ENCODE measurements at places on chromosomes 13 and 19. TPM values are rescaled to one million over a fixed set of nuclear protein-coding genes. Genes with fewer than 3 reads are reported as not detected.

- H3K27me3 ChIP-seq: no peaks in the 10 kb centered on the region
- H3K36me3 ChIP-seq: peaks cover 4% of the 10 kb centered on the region
- no peaks in the 10 kb centered on the region for H3K4me1 ChIP-seq
- no peak overlapping the region for H3K27ac ChIP-seq
- H3K4me3 ChIP-seq: no peak overlapping the region
Measured at GRCh38 chr13:51924756-51925544, 63.2 kb downstream of the CCDC70 start.

Gene LILRA2
- not detected for total RNA-seq

DNA sequence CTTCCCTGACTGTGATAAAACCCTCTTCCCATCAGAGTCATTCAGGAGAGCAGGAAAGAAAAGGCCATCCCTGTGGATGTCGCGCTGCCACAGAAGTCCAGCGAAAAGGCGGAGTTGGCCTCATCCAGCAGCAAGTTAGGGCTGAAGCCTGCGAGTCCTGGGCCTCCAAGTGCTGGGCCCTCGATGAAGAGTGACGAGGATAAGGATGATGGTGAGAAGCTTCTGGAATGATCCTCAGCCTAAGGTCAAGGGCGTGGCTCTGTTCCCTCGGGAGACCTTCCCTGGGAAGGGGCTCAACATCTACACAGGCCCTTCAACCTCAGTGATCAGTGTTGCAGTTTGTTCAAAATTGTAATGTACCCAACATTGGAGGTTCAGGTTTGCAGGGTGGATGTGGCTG, 22.3 kb downstream of the TEX29 start:
- H3K36me3 ChIP-seq: no peaks in the 10 kb centered on the region
- H3K4me1 ChIP-seq: no peaks in the 10 kb centered on the region
- H3K4me3 ChIP-seq: no peak overlapping the region
- H3K27ac ChIP-seq: no peak overlapping the region

DNA sequence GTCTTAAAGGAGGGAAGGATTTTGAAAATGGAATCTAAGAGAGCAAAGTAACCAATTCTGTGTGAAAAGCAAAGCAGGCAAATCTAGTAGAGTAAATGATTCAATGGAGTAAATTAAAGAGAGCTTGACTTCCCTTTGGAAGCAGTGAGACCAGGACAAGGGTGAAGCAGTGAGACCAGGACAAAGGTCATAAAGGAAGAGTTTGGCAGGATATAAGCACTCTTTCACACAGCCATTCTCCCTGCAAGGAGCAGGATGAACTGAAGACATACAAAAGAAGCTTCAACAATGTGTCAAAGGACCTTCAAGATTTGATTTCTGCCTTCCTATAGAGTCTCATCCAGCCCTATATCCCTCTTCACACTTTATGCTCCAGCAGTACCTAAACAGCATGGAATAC, 123.8 kb downstream of the ENOX1 start:
- no peaks in the 10 kb centered on the region for H3K4me1 ChIP-seq
- H3K27ac ChIP-seq: no peak overlapping the region
- no peaks in the 10 kb centered on the region for H3K36me3 ChIP-seq

Gene EFNA2
- 21.5 TPM for total RNA-seq

- H3K4me1 ChIP-seq: no peaks in the 10 kb centered on the region
- no peak overlapping the region for H3K27ac ChIP-seq
- no peak overlapping the region for H3K4me3 ChIP-seq
- no peak for DNase-seq
- peaks cover 49% of the 10 kb centered on the region for H3K36me3 ChIP-seq
Measured at GRCh38 chr13:78632996-78633395, 26.0 kb downstream of the OBI1 start.

- H3K4me1 ChIP-seq: no peaks in the 10 kb centered on the region
- no peak overlapping the region for H3K27ac ChIP-seq
- no peaks in the 10 kb centered on the region for H3K36me3 ChIP-seq
- no peak for DNase-seq
- H3K27me3 ChIP-seq: no peaks in the 10 kb centered on the region
- H3K4me3 ChIP-seq: no peak overlapping the region
Measured at GRCh38 chr13:95226476-95226875, 74.8 kb downstream of the ABCC4 start.

DNA sequence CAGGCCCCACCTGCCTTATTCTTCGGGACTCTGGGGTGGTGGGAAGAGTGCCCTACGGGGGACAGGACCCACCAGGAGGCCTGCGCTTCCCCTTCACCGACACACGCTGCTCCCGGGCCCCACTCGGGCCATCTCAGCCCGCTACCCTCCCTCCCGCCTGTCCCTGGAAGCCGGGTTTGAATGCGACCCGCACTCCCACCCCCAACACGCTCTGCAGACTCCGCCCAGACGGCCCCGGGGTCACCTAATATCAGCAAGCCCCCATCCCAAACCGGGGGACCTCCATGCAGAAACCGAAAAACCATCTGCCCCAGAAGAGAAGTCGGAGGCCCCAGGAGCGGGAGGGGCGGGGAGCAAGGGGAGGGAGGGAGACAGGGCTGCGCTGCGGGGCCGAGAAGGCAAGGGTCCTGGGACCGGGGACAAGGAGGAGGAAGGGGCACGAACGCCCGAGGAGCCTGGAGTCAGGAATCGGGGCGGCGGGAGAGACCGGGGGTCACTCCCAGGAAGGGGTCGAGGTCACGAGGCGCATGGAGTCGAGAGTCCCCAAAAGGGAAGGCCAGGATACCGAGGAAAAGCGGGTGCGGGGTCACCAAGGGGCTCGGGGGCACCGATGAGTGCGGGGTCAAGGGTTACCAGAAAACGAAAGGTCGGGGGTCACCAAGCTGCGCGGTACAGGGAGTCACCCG, 766 bp downstream of the SBNO2 start:
- H3K27me3 ChIP-seq: no peaks in the 10 kb centered on the region
- DNase-seq: no peak
- H3K4me1 ChIP-seq: peaks cover 31% of the 10 kb centered on the region
- peak overlapping the region; percentile 99 for H3K27ac ChIP-seq
- no peaks in the 10 kb centered on the region for H3K36me3 ChIP-seq

DNA sequence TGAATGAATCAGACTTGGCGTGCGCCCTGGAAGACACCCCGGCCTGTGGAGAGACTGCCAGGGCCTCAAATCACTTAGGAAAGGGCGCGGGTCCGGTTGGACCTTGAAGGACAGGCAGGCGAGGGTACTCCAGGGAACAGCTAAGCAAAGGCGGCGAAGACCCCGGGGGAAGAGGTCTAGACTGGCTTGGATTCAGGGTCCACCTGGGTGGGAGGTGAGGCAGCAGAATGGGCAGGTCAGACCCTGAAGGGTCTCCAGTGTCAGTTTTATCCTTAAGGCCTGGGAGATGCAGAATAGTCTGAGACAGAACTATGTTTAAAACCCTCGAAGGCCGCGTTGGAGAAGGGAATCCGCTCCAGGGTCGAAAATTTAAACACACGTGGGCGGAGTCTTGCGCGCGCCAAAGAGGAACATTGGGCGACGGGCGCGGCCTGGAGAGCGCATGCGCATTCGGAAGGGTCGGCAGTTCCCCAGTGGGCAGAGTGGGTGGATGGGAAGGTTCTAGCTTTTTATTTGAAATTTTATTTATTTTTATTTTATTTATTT, 567 bp upstream of the SMG9 start:
- peaks cover 16% of the 10 kb centered on the region for H3K4me1 ChIP-seq
- H3K36me3 ChIP-seq: no peaks in the 10 kb centered on the region
- H3K27ac ChIP-seq: peak overlapping the region; percentile 99
- DNase-seq: peak; percentile 92
- H3K27me3 ChIP-seq: no peaks in the 10 kb centered on the region

- DNase-seq: no peak
- no peaks in the 10 kb centered on the region for H3K27me3 ChIP-seq
- H3K27ac ChIP-seq: no peak overlapping the region
- H3K4me1 ChIP-seq: no peaks in the 10 kb centered on the region
- no peaks in the 10 kb centered on the region for H3K36me3 ChIP-seq
Measured at GRCh38 chr19:5070331-5070730, 101.4 kb downstream of the KDM4B start.

Gene ZNF723
- total RNA-seq: not detected

- no peak for DNase-seq
- H3K36me3 ChIP-seq: no peaks in the 10 kb centered on the region
- H3K4me3 ChIP-seq: no peak overlapping the region
- no peaks in the 10 kb centered on the region for H3K27me3 ChIP-seq
- H3K4me1 ChIP-seq: no peaks in the 10 kb centered on the region
Measured at GRCh38 chr19:29245215-29245614, 32.3 kb upstream of the UQCRFS1 start.

Gene OPA3
- 5.0 TPM for total RNA-seq

DNA sequence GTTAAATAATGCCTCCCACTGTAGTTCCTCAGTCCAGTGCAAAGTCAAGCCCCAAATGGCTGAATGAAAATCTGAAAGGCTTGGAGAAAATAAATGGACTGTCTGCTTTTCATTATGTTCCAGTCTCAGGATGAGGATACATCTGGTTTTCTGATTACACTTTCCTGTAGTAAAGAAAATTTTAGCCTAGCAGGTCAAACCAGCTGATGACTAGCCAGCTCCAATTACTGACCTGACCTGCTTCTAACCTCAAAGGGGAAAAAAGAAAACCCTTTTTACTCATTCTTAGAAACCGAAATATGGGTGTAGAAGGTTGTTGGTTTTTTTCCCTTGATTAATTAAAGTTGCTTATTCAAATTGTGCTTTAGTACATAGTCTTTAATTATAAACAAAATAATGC, 418.4 kb downstream of the EFNB2 start:
- H3K36me3 ChIP-seq: no peaks in the 10 kb centered on the region
- no peak overlapping the region for H3K27ac ChIP-seq
- DNase-seq: no peak
- no peak overlapping the region for H3K4me3 ChIP-seq
- H3K4me1 ChIP-seq: no peaks in the 10 kb centered on the region

- H3K27ac ChIP-seq: no peak overlapping the region
- H3K4me3 ChIP-seq: no peak overlapping the region
- H3K4me1 ChIP-seq: no peaks in the 10 kb centered on the region
- DNase-seq: no peak
Measured at GRCh38 chr13:67408798-67409197, 178.7 kb upstream of the PCDH9 start.
